ENCODE measurements at places on chromosomes 12 and 14.
A peak's percentile ranks its signal among the peaks of the same experiment; 100 is the strongest.

GRCh38 chr14:101839236-101839635 is 77.7 kb downstream of the PPP2R5C start:
- no peak for DNase-seq

DNA sequence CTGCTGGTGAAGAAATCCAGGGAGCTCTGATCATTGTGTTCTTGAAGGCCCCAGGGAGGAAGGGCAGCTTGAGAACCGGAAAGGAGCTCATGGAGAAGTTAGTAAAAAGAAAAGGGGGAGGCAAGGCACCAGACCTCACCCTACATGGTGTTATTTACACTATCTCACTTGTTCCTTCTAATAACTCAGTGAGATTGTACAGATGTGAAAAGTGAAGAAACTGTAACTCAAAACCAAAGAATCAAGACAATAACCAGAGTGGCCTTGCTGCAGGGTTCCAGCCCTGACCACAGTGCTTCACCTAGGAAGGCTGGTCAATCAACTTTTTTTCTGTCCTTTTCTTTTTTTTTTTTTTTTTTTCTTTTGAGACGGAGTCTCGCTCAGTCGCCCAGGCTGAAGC is 353.6 kb downstream of the TMTC2 start:
- no peak for DNase-seq

DNA sequence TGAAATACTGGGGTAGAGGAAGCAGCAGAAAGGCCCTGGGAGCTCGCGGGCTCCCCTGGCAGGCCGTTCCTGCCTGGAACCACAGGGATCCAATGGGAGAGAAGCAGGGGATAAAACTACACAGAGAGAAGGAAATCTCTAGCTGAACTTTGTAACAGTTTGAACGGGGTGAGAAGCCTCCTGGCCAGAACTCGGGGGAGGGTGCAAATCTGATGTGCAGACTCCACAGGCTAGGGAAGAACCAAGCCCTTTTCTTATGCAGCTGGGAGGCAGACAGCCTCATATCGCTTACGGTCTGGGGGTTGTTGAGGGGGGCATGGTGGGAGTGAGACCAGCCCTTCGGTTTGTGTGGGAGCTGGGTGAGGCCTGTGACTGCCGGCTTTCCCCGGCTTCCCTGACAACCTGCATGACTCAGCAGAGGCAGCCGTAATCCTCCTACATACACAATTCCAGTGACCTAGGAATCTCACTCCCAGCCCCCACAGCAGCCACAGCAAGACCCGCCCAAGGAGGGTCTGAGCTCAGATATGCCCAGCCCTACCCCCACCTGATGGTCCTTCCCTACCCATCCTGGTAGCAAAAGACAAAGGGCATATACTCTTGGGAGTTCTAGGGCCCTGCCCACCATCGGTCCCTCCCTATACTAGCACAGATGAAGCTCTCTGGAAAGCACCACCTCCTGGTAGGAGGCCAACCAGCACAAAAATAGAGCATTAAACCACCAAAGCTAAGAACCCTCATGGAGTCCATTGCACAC is 143.0 kb downstream of the TMTC1 start:
- no peak for DNase-seq

DNA sequence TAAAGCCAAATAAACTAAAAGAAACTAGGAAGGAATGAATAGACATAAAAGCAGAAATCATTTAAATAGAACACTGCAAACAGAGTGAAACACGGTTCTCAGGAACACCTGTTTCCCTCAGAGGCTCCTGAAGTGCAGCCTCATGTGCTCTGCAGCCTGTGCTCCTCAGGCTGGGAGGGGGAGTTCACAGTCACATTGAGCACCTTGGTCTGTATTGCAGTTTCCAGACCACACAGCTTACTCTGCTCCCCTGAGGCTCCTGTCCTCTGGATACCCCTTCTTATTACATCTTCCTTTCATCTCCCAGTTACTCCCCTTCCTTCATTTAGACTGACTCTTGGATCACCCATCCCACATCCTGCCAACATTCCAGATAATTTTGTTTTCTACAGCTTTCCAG is 49.7 kb upstream of the DCD start:
- DNase-seq = no peak

GRCh38 chr12:93387780-93388179 is 10.1 kb downstream of the NUDT4 start:
- no peak for DNase-seq

DNA sequence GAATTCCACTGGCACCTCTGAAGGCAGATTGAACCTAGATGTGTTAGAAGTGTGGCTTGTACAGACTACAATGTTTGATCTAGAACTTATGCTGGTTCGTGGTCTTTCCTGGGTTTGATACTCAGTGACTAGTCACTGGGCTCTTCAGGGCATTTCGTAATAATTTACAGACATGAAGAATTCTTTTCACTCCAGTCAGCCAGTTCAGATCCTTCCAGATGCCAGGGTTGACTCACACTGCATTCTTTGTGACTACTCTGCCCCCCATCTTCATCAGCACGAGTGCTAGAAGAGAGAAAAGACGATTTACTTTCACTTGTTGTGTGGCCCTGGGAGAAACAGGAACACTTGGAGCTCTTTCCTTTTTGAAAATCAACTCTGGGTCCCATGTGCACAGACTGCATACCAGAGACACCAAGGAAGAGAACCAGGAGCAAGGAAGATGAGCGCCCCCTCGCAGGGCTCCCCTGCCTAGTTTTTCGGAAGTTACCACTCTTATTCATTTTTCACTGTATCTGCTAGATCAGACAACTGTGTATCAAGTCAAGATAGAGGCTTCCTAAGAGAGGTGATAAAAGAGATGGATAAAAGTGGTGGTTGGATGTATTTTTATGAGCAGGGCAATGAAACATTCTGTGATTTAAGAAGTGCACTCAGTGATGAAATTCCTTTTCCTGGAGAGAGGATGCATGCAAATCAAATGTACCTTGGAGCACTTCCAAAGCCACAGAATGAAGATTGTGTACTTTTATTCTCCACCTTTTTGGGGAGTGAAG is 33.5 kb upstream of the EVL start:
- DNase-seq = peak; percentile 89

DNA sequence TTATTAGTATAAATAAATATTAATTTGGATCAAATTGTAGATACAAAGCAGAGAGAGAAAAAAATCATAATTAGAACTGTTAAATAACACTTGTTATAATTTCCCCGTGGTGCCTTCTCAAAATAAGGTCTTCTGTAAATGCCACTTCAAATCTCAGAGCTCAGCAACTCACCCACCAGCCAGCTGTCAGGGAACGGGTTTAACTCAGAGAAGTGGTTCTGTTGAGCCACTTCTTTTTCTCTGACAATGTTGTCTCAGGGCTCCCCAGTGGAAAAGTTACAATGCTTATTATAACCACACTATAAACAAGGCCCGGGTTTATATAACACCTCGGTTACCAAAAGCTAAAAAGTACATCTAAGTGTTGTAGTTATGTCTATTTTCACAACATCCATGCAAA is 452.6 kb downstream of the GLT1D1 start:
- DNase-seq = no peak

DNA sequence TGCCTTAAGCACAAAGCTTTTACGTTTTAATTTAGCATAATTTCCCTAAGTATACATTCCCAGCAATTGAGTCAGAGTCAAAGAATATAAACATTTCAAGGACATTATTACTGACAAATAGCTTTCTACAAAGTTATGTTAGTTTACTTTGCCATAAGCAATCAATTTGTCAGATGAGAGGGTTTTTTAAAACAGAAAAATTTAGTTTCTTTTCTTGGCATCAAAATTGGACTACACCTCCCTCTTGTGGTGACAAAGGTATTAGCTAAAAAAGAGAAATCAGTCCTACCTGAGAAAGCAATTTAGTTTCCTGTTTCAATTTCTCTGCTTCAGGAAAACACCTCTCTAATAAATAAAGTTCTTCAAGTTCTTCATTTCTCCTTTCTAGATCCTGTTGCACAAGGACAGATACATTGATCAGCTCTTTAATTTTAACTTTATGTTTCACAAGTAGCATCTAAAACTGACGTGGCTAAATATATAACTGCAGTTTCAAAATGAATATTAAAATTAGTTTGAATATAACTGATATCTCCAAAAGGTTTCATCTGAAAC is 39.9 kb downstream of the DNAI7 start:
- DNase-seq = peak; percentile 31

- no peak for DNase-seq
These were observed 45.0 kb downstream of the FAM186A start for GRCh38 chr12:50351120-50352043.

DNA sequence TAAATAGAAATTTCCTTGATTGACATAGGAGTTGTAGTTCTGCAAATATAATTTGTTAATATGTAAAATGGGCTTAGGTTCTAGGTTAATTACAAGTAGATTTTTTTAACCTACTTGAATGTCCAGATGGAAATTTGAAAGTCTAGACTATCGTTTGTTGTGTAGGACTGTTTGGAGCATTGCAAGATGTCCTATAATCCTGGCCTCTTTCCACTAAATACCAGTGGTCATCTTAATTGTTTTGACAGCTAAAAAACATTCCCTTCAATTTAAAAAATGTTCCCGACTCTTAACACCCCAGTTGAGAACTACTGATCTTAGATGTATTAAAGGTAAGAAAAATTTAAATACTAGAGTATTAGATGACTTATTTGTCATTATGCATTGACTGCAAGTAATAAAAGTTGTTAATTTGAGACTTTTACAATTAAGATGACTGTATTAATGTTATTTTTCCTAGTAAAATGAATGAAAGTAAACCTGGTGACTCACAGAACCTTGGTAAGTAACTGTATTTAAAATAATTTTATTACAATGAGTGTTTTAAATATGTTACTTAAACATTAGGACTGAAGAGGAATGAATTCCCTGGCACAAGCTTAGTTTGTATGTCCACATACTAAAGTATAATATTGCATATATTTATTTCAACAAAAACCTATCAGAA is 21.8 kb downstream of the G2E3 start:
- no peak for DNase-seq

- DNase-seq = no peak
These were observed 45.3 kb upstream of the ATP23 start for GRCh38 chr12:57896115-57896433.

DNA sequence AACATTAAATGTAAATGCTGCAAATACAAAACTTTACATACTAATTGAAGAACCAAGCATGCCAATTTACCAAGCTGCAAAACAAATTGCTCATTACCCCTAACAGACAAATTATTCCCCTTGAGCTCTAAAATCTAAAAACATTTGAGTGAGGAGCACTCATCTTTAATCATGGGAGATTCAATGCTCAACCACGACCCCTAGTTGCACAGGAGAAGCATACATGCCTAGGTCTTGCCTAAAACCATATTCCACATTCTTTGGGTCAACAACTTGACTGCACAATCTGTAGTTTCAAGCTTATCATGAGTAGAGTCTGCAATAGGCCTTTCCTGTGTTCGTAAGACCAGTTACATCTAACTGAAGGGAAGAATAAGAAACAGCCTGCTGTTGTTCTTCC is 69.7 kb downstream of the MGAT4C start:
- no peak for DNase-seq

DNA sequence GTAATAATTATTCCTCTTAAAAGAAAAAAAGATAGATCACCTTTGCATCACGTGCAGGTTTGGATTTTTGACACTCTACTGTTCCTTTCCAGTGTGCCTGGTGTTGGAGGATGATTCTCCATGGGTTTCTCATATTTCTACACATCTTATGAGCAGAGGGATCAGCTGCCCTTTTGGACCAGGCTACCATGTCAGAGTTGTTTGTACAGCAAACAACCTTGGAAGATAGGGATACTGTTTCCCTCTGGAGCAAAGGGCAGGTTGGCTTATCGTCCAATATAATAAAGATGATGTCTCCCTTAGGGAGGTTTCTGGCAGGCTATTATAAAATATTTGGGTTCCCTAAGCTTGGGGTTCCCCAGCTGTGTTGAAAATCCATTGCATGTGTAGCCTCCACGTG is 42.1 kb downstream of the DAO start:
- no peak for DNase-seq

GRCh38 chr14:57871459-57872080 is 5.7 kb upstream of the SLC35F4 start:
- peak; percentile 56 for DNase-seq

- no peak for DNase-seq
These were observed 1.0 kb upstream of the BTG1 start for GRCh38 chr12:92146497-92147224.

DNA sequence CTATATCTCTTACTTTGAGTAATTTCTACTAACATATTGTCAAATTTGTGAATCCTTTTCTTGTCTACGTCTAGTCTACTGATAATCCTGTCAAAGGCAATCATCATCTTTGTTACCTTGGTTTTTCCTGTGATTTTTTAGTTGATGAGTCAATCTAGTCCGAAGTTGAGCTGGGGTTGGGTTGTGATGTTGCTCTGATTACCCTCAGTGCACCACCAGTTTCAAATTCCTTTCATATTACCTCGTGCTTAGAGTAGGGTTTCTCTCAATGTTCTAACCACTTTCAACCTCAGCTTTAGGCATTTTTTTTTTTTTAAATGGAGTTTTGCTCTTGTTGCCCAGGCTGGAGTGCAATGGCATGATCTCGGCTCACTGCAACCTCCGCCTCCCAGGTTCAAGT is 186.8 kb downstream of the BTG1 start:
- no peak for DNase-seq

DNA sequence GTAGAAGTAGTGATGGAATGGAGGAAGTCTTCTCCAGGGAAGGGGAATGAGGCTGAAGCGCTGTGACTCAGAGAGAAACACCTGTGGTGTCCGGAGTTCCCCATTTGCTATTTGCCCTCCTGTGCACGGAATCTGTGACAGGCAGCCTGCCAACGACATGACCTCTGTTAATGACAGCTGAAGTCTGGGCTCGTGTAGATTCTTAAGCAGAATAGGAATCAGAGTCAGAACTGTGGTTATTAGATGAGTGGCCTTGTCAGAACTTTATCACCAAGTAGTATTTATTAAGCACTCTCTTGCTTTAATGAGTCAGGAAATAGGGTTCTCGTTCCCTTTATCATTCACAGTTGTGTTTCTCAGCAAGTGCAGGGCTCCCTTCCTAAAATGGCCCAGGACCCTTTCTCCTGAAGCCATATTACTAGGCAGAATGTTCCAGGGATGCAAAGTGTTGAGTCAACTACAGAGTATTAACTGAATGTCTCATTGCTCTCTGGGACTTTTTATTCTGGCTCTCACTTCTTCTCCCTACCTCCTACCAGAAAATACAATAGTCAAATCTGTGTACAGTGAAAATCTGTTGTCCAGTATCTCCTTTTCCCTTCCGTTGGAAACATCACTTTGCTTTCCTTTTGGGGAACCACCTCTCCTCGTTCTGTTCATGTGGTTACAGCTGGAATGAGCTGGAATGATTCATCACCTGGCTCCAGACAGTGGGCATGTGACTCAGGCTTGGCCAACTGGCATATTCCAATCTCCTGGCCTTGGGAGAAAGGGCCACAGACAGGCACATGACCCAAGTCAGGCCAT is 77.8 kb upstream of the MAX start:
- peak; percentile 36 for DNase-seq

- DNase-seq = no peak
These were observed 42.9 kb upstream of the ATP23 start for GRCh38 chr12:57898308-57898970.

DNA sequence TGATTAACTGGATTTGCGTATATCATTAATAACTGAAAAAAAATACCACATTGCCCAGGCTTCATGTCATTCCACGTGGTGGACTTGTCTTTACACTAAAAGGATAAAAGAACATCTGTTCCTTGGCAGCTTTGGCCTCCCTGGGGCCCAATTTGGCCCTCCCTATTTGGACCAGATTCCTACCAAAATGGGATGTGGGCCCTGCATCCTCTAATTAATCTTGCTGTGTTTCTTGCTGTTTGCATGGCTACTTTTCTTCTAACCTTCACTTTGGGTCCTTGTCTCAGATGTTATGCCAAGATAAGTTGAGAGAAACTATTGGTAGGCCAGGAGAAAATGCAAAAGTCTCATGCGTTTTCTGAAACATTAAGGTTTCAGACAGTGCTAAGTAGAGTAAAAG is 57.5 kb downstream of the PTHLH start:
- DNase-seq = no peak

- DNase-seq = no peak
These were observed 9.5 kb upstream of the BDKRB1 start for GRCh38 chr14:96246539-96246847.

Measured in SW 1271 (cell line).